Skin of body (tissue), 3 donors: ENCODE measurements at places on chromosomes 5 and 9.

DNA sequence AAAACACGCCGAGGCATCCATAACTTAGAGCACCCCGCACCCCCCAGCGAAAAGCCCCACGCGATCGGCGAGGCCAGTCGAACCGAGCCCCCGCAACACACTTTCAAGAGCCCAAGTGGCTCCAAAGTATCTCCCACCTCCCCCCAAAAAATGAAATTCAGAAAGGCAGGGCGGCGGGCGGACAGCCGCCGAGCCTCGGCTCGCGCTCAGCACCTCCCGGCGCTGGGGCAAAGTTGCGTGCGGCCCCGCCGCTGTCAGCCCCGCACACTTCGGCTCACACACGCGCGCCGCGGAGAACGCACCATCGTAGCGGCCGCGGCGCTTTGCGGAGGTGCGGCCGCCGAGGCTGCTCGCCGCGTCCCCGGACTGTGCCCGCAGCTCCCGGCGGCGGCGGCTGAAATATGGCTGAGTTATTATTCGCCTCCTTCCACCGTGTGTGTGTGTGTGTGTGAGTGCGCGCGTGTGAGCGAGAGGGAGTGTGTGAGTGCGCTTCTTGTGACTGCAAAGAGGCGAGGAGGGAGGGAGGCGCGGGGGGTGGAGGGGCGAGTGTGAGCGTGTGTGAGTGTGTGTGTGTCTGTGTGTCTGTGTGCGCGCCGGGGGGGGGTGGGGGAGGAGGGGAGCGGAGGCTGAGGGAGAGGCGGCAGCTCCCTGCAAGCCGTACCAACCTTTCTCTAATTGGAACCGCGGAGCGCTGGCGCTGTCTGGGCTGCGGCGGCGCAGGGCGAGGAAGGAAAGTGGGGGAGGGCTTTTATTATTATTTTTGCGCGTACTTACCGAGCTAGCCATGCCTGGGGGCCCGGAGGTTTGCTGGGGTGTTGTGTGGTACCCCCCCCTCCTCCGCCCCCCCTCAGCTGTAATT is 599 bp downstream of the MLLT3 start:
- peak; percentile 68 for DNase-seq

GRCh38 chr9:21689854-21690253 is 112.6 kb upstream of the MTAP start:
- DNase-seq: peak; percentile 9

- DNase-seq: no peak
These were observed 386.1 kb downstream of the DNAH5 start for GRCh38 chr5:13558408-13558807.

GRCh38 chr5:10306806-10307205 is 896 bp downstream of the CMBL start:
- no peak for DNase-seq

DNA sequence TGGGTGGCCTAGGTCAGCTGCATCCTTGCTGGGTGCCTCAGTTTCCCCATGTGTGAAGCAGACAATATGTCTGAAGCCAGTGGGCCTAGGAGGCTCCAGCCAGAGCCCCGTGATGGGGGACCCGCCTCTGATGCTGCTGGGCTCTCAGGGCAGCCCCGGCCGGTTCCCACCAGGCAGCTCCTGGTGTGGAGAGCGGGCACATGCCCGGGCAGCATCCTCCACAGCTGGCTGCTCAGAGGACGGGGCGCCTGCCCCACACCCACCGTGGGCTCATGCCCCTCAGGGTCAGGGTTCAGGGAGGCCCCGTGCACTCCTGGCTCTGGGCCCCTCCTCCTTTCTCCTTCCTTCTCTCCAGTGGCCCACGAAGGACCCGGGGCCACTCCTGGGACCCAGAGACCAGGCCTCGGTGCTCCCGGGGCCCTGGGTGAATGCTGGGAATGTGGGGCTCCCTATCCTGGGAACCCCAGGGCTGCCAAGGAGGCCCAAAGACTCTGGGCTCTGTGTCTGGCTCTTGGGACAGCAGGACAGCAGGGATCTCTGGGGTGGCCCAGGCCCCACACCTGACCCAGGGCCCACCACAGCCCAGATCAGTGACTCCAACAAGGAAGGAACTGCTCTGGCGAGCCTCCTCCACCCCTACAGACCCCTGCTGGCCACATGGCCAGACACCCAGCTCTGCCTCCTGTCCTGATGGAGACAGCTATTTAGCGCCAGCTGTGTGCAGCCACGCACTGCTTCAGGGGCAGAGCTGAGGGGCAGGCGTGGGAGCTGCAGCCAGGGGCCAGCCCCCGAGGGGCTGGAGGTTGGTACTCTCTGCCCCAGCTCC is 39.5 kb upstream of the EGFL7 start:
- no peak for DNase-seq

DNA sequence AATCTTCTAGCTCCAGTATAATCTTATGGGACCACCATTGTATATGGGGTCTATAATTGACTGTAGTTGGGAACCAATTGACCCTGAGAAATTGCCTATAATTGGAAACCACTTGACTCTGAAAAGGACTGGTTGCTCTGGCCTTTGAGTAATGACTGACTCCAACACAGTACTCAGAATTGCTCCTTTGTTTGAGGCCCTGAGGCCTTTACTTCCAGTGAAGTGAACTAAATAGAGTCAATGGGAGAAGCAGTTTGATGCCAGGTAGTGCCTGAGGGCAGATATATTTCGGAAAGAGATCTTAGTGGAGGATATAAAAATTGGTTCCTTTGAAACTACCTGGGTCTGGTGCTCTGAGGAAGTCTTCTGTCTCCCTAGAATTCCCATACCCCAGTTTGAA is 16.0 kb upstream of the TMEM171 start:
- no peak for DNase-seq

DNA sequence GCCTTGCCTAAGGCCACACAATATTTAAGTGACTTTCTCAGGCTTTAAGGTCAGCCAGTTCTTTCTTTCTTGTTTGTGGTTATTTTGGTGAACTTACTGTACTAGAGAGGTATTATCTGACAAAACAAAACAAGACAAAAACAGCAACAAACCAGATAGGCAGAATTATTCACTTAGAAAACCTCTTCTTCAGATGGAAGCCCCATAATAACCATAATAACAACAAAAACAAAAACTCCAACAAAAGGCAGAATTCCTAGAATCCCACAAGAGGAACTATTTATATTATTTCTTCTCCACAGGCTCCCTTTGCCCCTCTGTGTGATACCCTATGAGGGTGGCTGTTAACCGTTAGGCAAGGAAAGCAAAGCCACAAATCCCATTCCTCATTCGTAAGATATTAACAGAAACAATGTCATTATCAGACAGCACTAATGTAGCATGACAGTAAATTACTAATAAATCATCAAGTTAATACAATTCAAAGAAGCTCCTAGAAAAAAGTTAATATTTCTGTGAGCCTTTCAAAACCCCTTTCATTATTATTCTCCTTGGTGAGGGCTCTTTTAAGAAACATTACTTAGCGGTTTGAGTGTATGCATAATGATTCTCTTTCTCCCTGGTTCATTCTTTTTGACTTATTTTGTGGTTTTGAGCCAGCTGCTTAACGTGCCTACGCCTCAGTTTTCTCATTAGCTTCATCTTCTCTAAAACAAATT is 274.9 kb downstream of the EFNA5 start:
- DNase-seq: no peak
